ENCODE measurements at places on chromosomes 6 and 20.

DNA sequence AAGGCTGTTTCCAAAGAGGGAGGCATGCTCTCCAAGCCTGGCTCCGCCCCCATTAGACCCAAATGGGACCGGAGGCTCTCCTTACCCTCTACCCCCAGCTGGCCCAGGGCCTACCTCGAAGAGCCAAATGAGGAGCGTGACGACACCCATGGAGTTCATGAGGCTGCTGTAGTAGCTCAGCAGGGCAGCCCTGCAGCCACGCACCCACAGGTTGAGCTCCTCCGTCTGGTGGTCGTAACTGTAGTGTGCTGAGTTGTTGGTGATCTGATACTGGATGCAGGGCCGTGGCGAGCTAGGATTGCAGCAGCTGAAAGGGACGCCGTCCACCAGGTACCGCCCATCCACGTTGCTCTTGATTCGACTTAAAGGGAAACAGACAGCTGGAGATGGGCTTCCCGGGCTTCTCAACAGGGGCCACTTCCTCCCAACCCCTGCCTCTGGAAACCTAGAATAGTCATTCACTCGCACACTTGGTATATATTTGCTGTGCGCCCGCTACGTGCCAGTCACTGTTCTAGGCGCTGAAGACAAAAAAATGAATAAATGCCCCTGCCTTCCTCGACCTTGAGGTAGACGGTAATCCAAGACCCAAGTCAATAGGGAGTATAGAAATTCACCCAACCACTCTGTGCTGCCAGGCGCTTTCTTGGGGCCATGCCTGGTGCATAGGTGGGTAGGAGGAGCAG lies 18.0 kb downstream of the PRPH2 start:
- no peak for DNase-seq

GRCh38 chr20:52787216-52787615 lies 184.9 kb upstream of the TSHZ2 start:
- no peak for DNase-seq

DNA sequence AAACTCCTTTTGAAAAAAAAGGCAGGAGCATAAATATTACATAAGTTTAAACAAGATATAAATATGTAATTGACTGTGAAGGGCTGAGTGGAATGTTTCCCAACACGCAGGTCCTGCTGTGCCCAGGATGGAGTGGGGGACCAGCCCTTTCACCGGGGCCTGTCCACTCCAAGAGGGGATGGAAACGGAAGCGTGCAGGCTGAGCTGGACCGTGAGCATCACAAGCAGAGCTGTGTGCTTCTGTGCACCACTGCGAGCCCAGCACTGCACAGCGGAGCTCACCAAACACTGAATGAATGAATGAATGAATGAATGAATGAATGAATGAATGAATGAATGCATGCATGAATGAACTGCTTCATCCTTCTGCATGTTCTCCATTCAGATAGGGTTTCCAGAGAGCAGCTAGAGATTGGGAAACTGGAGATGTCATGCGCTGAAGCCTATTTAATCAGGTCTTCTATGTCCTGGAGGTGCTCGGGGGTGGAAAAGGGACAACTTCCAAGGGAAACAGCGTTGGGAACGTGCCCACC lies 157.7 kb downstream of the ANKRD60 start:
- no peak for DNase-seq

GRCh38 chr20:19701429-19701828 lies 56.6 kb upstream of the RIN2 start:
- no peak for DNase-seq

GRCh38 chr20:7695635-7696034 lies 244.6 kb downstream of the HAO1 start:
- no peak for DNase-seq

DNA sequence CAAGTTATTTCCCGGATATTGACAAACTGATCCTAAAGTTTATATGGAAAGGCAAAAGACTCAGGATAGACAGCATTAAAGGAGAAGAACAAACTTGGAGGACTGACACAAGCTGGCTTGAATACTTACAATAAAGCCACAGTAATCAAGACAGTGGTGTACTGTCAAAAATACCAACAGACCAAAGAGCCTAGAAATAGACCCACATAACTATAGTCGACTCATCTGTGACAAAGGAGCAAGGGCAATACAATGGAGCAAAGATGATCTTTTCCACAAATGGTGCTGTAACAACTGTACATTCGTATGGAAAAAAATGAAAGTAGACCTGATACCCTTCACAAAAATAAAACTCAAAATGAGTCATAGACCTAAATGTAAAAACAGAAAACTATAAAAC lies 46.0 kb downstream of the ABHD12 start:
- DNase-seq = no peak

DNA sequence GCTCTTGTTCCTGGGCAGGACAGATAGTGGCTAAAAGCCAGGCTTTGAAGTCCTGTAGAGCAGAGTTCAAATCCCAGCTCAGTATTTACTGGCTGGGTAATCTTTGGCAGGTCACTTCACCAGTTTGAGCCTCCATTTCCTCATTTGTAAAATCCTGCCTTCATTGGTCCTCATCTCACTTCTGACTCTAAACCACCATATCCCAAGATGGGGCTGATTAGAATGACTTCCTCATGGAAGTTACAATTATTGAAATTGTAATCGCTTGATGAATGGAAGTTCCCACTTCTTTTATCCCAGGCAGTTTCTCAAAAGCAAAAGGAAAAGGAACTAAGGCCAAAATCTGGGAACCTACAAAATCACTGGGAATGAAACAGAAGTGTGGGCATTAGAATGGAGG lies 35.9 kb upstream of the B4GALT5 start:
- DNase-seq = no peak

- DNase-seq = no peak
These were observed 48.2 kb upstream of the RALY start for GRCh38 chr20:33945391-33946081.

DNA sequence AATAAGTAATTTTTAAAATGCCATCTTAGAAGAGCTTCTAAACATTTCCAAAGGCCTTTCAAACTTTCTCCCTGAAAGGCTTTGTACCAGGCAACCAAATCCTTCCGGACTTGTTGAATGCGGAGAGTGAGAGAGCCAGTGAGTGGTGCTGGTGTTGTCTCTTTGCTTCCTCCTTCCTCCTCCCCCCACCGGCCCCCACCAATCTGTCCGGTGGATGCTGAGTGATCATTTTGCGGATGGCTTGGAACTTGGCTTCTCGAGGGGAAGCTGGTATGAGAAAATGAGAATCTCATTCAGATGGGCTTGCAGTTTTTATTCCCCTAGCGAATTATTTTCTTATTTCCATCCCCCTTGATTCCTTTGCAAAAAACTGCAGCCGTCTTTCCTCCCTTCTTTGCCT lies 97.3 kb downstream of the ANKRD60 start:
- DNase-seq = no peak

DNA sequence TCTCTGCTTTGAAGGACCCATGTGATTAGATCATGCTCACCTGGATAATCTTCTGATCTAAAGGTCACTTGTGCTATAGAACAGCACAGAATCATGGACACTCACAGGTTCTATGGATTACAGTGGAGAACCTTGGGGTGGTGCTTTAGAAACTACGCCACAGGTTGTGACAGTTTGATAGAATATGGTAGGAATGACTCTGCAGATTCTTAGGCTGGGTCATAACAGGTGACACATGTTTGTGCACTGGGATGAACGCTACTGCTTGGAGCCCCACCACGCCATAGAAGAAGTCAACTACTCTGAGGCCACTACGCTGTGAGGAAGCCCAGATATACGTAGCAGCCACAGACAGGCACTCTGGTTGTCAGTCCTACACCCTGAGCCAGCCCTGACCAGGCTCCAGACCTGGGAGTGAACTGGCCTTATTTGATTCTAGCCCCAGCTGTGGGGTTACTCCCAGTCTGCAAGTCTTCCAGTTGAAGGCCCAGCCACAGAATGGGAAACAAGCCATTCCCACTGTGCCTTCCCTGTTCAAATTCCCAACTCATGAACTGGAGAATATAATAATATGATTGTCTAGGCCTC lies 99.0 kb upstream of the SLC24A3 start:
- DNase-seq = no peak

GRCh38 chr6:148044261-148044751 lies 298.3 kb upstream of the SASH1 start:
- no peak for DNase-seq

DNA sequence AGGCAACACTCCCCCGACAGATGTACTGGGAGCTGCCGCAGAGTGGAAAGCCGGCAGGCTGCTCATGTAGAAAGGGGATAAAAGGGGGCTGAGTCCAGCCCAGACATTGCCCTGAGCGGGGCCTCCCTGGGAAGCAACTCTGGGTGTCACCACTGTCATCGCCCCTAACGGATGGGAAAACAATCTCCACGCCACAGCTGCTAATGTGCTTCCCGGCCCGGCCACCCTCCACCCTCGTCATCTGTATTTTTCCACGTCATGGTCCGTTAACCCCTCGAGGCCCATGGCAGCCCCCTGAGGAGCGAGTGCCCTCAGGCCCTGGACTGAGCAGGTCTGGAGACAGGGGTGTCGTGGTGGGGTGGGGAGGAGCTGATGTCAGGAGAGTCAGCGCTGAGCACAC lies 227.4 kb downstream of the DLL1 start:
- DNase-seq = no peak

GRCh38 chr6:100370265-100370664 lies 94.5 kb downstream of the SIM1 start:
- no peak for DNase-seq

DNA sequence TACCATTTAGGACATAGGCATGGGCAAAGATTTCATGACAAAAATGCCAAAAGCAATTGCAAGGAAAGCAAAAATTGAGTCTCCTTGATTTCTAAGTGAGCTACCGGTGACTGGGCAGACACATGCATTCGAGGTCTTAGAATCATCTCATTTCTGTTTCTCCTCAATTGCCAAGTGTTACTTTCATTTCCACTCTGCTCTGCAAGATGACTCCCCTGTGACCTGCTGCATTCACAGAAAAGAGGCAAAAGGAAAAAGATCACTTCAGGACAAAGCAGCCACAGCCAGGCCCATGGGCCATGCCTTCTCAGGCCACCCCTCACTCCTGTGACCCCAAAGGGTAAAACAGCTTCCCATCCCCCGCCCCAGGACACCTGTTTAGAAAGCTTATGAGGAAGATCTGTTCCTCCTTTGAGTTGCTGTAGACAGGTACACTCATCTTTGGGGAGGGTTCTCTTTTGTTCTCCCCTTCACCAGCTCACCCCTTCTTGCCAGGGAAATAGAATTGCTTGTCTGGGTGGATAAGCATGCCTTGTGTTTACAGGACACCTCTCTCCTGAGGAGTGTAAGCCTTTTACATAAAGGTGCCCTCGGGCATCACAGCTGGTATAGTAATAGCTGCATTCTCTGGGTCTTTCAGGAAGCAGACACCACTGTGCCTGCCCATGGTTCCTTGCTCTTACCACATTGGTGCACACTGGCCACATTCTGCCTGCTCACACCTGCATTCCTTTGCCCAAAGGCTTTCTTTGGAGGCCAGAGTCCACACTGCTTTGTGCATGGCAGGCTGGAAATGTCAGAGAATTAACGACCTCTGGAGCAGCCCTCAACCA lies 105.0 kb downstream of the SLC24A3 start:
- no peak for DNase-seq

DNA sequence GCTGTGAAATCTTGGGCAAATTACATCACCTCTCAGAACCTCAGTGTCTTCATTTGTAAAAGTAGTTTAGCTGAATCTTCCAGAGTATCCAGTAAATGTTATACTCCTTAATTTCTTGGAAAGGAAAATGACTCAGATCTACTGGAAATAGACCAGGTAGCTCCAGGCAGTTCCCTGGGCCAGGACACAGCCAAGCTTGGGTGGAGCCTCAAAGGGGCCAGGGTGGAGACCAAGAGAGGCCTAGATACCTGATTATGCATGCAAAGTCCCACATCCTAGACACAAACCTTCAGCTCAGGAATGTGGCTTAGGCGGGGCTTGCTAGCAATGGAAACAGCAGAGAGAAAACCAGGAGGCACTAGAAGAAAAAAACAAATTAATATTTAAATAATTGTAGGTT lies 272.8 kb downstream of the MAFB start:
- no peak for DNase-seq

- DNase-seq = no peak
These were observed 20.0 kb upstream of the TRAF3IP2 start for GRCh38 chr6:111625461-111626391.

DNA sequence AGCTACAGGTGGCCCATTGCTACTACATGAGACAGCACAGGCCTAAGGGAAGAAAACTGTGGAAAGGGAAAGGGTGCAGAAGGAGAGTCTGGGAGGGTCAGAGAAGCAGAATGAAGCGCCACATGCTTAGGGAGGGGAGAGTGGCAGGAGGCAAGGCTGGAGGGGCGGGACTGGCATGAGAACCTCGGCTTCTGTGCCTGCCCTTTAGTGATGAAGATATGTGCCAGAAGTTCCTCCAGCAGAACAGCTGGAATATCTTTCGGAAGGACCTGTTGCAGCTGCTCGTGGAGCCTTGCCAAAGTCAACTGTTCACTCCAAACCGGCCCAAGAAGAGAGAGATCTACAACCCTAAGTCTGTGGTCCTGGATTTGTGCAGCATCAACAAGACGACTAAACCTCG lies 61.8 kb downstream of the CNBD2 start:
- no peak for DNase-seq

DNA sequence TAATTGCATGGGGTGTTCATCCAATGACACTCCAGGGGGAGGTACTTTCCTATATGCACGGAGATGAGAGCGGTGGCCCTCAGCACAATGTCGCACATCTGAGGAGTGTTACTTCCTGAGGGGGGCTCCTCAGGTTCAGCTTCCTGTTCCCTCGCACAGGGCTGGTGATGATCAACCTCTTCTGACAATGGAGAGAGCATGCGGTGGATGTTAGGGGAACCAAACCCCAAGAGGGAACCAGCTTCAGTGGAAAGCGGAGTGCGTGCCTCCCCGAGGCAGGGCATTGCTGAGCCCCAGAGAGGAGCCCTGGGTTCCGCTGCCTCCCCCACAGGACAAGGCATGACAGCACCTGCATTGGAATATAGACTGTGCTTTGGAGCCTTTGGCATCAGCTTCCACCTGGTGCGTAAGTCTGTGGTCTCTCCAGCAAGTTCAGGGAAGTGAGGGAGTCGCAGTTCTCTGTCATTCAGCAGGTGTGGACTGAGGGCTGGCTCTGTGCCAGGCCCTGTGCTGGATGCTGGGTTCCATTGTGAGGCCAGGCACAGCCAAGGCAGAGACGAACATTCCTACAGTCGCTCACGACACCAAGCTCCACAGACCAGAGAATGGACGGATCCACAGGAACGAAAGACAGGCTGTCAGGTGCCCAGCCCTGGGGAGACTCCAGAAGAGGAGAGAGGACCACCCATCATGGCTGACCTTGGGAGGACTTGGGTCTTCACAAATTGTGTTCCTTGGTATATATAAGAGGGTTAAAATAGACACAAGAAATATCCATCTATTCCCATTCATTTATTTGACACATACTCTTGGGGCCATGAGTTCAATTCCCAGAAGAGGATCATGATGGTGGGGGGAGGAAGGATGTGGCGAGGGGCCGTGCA lies 3.9 kb upstream of the ZNF831 start:
- DNase-seq = no peak

Measured in GM12864 (cell line).